Naive thymus-derived CD4-positive, alpha-beta T cell (primary cell): ENCODE measurements at places on chromosomes 2 and 18. TPM values are rescaled to one million over a fixed set of nuclear protein-coding genes. Genes with fewer than 3 reads are reported as not detected.

- no peak for DNase-seq
These were observed 86.0 kb downstream of the DTNB start for GRCh38 chr2:25587361-25587760.

DNA sequence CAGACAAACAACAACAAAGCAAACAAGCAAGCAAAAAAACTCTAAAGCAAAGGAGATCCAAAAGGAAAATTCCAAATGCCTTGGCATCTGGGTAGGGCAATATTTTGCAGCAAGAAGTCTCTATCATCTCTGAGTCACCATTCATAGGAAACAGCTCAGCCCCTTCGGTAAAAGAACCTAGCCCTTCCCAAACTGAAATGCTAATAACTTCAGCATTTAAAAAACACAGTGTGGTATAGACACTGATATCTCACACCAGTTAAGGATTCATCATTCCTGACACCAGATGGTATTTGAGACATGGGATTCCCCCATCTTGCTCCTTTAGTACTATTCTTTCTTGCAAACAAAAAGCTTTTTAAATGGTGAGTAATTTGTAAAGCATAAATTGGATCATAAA lies 491.8 kb downstream of the TXNL1 start:
- no peak for DNase-seq

- DNase-seq = no peak
These were observed 298.8 kb upstream of the GCFC2 start for GRCh38 chr2:76009484-76009883.

- no peak for DNase-seq
These were observed 77.0 kb upstream of the SMIM21 start for GRCh38 chr18:75504469-75504868.

GRCh38 chr2:232870018-232870765 lies at the start of gene SNORC:
Gene SNORC (plus strand): TSS chr2:232870264. CDS start chr2:232870342, 78 bp downstream.
- DNase-seq = no peak

DNA sequence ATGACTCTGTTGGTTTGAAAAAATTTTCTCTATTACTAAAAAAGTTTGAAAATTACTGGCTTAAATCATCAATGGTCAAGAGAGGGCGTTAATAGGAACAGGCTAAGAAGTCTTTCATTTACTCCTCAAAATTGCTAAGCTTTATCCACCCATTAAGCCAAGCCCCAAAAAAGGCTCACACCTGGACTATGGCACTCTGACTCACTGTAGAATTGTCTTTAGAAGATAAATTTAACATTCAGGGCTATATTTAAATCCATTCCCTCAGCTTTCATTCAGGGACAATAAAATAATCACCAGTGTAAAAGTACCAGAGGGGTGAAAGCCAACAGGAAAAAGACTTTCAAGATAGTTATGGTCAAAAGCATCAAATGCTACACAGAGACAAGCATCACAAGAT lies 80.0 kb downstream of the SESTD1 start:
- no peak for DNase-seq

GRCh38 chr18:68604256-68604655 lies 110.7 kb downstream of the TMX3 start:
- no peak for DNase-seq

GRCh38 chr18:55337908-55338521 lies 250.0 kb downstream of the TCF4 start:
- no peak for DNase-seq

DNA sequence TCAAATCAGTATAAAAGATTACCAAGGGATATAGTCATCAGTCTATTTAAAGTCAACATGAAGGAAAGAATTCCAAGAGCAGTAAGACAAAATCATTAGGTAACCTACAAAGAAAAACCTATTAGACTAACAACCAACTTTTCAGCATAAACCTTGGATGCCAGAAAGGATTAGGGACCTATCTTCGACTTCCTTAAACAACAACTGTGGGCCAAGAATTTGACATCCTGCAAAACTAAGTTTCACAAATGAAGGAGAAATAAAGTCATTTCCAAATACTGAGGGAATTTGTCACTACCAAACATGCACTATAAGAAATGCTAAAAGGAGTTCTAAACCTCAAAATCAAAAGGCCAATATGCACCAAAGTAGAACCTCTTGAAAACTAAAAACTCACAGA lies 147.9 kb upstream of the TFPI start:
- no peak for DNase-seq

- no peak for DNase-seq
These were observed 92.5 kb upstream of the CXCR4 start for GRCh38 chr2:136210455-136210805.

- DNase-seq = no peak
These were observed 49.1 kb downstream of the CCDC195 start for GRCh38 chr2:224666951-224667553.

The CHRNA1 gene
- not detected for total RNA-seq

The DOK6 gene
- total RNA-seq = not detected

The CHRND gene
- total RNA-seq = not detected

The ASB1 gene
- total RNA-seq = 55.2 TPM

The GNLY gene
- total RNA-seq = 6.3 TPM

The STPG4 gene
- 0.95 TPM for total RNA-seq
